ENCODE measurements at places on chromosomes 6 and 20.

GRCh38 chr20:44733341-44734069, 12.2 kb upstream of the KCNK15 start:
- no peak for DNase-seq

GRCh38 chr20:49685809-49686208, 27.9 kb downstream of the B4GALT5 start:
- DNase-seq: no peak

- DNase-seq: no peak
Measured at GRCh38 chr6:157314705-157315321, 8.5 kb downstream of the TMEM242 start.

DNA sequence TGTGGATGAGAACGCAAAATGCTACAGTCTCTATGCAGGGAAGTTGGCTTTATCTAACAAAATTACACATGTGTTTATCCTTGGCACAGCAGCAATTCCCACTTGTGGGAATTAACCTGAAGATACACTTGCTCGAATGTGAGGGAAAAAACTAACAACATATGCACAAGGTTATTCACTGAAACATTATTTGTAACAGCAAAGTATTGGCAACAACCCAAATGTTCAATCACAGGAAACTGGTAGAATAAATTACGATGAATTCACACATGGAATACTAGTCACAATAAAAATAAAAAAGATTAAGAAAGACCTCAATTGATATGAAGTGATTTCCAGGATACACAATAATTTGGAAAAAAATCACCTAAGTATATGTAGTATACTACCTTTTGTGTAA, 68.1 kb upstream of the OGFRL1 start:
- no peak for DNase-seq

DNA sequence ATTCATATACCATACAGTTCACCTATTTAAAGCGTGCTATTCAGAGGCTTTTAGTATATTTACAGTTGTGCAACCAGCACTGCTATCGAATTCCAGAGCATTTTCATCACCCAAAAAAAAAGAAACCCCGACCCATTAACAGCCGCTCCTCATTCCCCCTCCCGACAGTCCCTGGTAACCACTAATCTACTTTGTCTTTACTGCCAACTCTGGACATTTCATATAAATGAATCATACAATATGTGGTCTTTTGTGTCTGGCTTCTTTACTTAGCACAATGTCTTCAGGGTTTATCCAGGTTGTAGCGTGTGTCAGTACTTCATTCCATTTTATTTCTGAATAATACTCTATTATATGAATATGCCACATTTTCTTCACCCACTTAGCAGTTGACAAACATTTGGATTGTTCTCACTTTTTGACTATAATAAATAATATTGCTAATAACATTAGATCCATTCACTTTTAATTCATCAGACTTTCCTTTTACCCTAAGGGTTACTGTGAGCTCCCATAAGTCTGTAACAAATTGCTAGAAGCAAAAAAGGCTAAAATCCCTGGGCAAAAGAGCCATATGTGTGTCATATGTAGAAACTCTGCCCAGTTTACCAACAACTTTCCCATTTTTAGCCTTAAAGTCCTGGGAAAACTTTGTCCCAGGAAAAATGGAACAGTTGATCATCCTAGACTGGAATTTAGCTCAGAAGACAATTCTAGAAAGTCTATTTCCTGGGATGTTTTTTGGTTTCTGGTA, 23.2 kb upstream of the ROS1 start:
- DNase-seq: no peak

GRCh38 chr6:103534095-103534494, 1325.6 kb downstream of the HACE1 start:
- DNase-seq: no peak

DNA sequence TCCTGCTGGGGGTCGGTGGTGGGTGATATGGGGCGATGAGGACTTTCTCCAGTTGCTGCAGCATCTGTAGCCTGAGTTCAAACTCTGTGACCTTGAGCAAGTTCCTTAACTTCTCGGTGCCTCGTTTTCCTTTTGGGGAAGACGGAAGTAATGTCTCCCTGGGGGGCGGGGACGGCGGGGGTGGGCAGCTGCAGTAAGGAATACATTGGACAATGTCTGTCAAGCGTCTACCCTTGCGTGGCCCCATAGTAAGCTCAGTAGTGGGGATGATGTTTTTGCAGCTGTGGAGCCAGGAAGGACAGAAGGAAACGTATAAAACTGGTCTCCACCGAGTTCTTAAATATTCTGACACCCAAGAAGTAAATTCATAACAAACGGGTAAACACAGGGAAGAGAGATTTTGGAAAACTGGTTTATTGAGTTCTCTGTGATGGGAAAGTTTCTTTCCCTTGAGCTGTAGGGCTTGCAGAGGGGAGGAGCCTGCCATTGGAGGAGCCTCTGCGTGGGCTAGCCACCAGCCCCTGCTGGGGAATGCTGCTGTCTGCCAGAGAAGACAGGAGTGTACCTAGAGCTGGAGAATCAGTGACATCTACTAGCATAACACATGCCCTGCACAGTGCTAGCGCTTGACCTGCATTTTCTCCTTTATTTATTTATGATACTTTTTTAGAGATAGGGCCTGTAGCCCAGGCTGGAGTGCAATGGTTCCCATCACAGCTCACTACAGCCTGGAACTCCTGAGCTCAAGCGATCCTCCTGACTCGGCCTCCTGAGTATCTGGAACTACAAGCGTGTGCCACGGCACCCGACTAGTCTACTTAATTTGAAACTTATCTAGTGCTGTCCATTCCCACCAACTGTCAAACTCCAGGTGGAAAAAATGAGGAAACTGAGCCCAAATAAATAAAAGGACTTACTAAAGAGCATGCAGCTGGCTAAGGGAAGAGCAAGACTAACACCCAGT, 1.2 kb upstream of the ACSS1 start:
- DNase-seq: no peak

DNA sequence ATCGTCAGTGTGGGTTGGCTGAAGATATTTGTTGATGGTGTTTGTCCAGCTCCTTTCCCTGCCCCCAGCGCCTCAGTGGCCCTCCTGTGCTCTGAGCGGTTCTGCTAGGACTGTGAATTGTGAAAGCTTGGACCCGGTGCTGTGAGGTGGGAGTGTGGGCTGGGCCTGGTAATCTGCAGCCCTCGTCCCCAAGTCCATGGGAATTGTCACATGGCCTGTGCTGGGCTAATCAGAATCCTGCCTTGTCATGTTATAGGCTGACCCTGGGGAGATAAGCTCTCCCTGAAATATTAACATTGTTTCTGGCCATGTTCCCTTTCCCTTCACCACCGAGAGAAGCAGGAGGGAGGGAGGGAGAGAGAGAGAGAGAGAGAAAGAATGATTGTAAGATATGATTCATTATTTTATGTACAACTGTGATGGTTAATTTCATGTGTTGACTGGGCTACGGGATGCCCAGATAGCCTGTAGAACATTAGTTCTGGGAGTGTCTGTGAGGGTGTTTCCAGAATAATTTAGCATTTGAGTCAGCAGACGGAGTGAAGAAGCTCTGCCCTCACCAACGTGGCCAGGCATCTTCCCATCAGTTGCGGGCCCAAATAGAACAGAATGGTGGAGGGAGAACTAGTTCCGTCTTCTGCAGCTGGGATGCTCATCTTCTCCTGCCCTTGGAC, 62.4 kb downstream of the TFAP2C start:
- no peak for DNase-seq

- DNase-seq: no peak
Measured at GRCh38 chr6:104256646-104257045, 603.1 kb downstream of the HACE1 start.

GRCh38 chr6:155026706-155027045, 31.6 kb downstream of the TIAM2 start:
- no peak for DNase-seq

GRCh38 chr20:29876911-29877285, 1380.6 kb upstream of the DEFB115 start:
- no peak for DNase-seq

DNA sequence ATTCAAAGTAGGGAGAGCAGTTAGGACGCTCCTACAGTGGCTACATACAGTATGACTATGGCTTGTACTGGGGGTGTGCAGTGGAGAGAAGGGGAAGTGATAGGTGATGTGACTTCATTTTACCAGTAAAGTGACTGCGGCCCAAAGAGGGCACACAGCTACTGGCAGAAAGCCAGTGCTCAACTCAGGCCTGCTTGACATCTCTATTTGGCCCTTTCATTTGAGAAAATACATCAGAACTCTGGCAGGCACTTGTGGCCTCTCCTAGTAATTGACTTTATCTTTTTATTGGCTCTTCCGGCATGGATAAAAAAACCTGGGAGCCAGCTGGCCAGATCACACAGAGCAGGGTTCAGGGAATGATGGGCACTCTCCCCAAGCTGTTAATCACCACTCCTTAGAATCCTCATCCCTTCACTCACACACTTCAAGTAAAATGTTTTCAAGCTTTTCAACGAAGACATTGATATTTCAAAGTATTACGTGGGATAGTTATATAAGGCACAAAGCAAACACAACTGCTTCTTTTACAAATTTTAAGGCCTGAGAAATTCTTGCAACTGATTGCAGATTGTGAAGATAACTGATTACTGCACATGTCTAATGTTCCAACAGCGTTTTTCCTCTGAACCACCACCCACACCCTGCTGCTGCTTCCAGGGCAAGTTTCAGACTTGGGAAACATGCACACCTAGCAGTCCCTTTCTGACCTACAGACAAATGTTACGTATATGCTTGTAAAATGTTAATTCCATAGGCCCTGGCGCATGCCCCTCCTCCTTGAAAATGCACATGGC, 73.5 kb downstream of the TNFRSF21 start:
- DNase-seq: no peak

- no peak for DNase-seq
Measured at GRCh38 chr6:33426590-33427511, 7.0 kb downstream of the SYNGAP1 start.
